ENCODE measurements at places on chromosomes 5 and 9.

GRCh38 chr5:58800861-58801540 lies 218.1 kb downstream of the RAB3C start:
- no peak for DNase-seq

- no peak for DNase-seq
Measured at GRCh38 chr5:169548315-169548714, 35.3 kb upstream of the SPDL1 start.

DNA sequence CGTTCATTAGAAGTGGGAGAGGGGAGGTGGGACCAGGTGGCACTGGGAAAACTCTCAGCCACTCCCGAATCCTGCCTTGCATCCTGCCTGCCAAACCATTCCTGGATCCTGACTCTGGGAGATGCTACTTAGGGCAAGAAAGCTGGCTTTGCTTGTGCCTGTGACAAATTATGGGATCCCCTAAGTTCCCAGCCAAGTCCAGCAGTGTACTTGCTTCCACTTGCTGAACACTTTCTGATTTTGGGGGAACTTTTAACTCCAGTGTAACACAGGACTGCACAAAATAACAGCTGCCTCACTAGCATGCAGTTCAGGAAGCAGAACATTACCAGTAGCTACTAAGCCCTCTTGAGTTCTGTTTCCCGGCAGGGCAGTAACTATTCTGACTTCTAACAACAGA lies 12.5 kb upstream of the NKX2-5 start:
- no peak for DNase-seq

- no peak for DNase-seq
Measured at GRCh38 chr5:17012289-17012688, 76.2 kb upstream of the MYO10 start.

DNA sequence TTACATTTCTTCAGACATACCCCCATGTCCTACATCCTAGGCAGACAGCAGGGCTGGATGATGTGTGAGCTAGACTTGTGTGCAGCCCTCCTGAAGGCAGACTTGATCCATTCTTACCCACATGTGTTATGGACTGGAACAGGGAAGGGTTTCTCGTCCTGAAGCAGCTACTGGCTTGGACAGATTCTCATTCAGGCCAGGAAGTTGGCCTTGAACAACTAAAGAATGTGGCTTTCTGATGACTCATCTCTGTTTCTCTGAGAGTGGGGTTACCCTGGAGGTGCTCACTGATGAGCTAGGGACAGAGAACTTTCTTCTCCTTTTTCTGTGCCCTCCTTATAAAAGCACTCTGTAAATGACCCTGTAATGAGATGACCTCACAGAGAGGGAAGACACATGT lies 246.5 kb downstream of the PCSK5 start:
- DNase-seq, result no peak

GRCh38 chr9:2126331-2126803 lies 111.2 kb downstream of the SMARCA2 start:
- no peak for DNase-seq

- no peak for DNase-seq
Measured at GRCh38 chr5:99721506-99721905, 792.7 kb upstream of the CHD1 start.

DNA sequence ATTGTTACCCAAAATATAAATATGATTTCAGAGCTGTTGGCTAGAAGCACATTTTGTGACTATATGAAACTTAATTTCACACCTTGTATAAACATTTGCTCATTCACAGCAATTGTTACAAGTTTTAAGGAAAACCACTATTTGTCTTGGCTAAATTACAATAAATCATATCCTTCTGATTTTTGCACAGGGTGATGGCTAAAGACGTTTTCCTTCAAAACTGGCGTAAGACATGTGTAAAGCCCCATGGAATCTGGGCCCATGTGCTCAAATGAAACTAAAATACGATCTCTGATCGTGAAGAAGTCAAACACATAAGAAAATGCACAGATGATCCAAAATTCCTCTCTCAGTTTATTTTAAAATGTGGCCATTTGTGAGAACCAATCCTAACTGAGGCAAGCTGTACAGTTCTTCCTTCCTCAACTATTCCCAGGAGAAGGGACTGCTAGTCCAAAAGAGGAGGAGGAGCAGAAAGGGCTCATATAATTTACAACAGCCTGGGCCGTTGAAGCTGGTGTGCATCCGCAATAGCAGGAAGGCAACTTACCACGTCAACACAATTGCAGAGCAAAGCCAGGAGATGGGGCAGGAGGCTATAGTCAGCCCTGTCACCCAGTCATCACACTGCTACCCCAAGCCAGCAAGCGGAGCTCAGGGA lies 98.4 kb downstream of the MED27 start:
- no peak for DNase-seq

DNA sequence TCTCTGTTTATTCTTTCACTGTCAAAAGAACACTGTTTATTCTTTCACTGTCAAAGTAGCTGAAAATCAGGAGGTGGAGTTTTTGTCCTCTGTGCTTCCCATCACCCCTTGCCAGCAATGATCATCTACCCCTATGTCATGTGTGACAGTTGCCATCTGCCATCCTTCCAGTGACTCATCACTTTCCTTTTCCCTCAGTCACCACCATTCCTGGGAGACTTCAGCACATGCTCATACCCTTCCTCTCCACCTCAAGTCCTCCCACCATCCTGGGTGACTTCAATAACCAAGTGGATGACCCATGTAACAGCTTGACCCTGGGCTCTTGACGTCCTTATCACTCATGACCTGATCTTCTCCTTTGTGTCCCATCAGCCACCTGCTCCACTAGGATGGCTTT lies 43.3 kb upstream of the RASEF start:
- DNase-seq, result no peak

- no peak for DNase-seq
Measured at GRCh38 chr5:107812570-107813141, 141.9 kb upstream of the EFNA5 start.

GRCh38 chr5:18987101-18987500 lies 1000.9 kb downstream of the CDH18 start:
- DNase-seq, result no peak

DNA sequence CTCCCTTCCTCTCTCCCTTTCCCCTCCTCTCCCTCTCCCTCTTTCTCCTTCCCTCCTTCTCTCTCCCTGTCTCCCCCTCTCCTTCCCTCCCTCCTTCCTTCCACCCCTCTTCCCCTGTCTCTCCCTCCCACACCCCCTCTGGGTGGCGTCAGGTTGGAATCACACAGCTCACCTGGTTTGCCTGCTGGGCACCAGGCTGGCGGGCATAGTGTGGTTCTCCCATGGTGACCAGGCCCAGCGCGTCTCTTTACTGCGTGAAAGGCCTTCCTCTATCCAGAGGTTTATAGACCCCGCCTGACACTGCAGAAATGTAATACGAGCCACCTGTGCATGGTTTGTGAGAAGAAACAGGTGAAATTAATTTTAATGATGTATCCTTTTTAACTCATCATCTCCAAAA lies 76.2 kb downstream of the MRPL36 start:
- DNase-seq, result no peak

DNA sequence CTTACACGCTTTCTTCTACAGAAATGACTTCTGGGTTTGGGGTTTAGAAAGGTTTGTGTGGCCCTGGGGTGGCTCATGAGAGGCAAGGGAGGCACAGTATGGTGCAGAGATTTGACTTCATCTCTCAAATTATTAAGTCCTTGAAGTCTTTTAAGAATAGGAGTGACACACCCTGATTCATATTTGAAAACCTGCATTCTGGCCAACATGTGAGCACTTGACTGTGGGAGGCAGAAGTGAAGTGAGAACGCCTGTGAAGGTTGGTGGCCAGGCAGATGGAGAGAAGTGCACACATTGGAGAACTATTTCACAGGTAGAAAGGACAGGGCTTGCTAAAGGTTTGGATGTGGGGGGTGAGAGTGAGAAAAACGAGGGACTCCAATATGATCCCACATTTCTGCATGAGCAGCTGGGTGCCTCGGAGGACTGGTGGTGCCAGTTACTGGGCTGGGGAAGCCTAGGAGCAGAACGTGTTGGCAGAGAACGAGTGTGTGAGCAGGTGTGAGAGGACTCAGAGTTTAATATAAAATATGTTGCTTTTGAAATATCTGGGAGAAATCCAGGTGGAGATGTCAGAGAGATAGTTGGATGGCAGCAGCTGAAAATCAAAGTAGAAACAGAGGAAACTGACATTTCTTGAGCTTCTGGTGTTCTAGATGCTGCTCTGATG lies 240.0 kb upstream of the ADAMTSL1 start:
- no peak for DNase-seq

DNA sequence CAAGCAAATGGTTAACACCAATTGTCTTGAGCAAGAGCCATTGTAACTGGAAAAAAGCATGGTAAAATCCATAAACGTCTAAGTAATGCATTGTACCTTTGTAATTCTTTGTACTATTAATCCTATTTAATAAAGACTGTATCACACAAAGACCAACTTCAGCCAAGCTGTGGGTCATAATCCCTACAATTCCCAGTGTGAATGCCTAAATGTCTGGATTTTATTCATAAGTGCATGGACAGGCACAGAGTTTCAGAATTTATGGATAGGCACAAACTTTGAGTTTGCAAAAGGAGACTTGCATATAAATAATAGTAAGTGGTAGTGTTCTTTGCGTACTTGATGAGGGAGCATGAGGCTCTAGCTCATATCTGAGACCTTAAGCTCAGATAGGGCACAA lies 1280.2 kb upstream of the WWC1 start:
- DNase-seq, result no peak

DNA sequence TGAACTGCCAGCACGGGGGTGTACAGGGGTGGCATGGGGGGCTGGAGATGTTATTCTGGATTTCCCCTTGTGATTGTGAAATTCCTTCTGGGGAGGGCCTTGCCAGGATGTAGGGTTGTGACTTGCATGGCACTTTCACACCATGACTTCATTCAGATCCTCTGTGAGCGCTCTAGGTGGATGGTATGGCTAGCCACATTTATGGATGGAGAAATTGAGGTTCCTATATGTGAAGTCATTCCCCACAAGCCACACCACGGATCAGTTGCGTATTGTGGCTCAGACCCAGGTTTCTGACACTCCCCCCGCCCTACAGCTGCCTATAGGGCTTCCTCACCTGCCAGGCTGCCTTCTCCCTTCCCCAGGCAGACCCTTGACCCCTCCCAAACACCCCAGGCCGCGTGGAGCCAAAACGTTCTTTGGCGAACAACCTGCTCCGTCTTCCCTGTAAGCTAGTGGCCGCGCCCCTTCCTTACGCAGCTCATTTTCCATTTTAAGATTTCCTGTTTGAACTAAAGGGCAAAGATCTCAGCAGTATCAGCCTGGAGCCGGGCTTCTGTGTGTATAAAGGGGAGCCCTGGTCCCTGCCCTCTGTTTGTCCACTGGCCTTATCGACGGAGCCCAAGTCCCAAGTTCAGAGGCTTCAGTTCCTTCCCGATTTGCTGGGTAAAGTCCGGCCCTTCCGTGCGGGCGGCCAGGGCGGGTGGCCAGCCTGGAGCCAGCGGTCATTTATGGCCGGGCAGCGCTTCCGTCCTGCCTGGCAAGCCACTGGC lies 97.8 kb upstream of the KLF4 start:
- no peak for DNase-seq

DNA sequence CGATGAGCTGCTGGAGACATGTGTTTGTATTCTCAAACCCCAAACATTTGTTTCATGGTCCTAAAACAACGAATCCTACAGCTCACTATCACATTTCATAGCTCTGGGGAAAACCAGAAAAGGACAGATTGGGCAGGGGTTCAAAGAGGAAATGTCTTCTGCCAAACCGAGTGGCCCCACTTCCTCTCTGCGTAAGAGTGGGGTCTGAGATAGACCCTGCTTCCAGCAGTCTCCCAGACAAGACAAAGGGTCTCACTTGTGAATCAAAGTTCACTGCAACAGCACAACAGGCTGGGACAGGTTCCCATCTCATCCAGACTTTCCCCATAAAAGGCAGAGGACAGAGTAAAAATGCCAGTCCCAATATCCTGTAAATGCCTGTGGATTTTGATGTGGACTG lies 276.2 kb upstream of the SLC24A2 start:
- no peak for DNase-seq

DNA sequence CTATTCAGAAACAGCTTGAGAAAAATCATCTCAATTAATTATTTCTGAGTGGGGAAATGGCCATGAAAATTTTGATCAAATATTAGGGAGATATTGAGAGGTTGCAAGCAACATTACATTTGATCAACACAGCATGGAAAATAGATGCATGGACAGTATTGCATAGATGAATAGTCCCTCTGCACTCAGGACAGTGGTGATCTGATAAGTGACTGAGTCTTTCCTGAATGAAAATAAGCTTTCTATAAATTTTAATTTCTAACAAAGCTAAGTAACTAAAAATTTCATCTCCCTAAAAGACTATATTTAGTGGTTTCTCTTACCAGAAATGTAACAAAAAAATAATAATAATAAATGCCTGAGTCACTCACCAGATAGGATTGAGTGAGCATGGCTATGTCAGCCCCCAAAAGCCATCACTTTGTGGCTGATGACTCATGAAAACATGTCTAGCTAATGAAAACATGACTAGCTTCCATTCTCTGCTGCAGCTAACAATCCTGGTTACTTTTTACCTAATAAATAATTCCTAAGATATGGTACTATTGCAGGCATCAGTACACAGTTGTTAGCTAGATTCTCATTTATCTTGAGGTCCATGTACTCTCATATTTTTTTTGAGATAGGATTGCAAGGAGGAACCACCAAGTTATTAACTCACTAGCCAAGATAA lies 1294.8 kb upstream of the ACO1 start:
- DNase-seq, result no peak

- DNase-seq, result no peak
Measured at GRCh38 chr9:136031741-136032730, 63.1 kb downstream of the NACC2 start.

GRCh38 chr9:109098171-109098959 lies 21.4 kb downstream of the TMEM245 start:
- DNase-seq, result no peak

GRCh38 chr9:3074247-3074646 lies 230.4 kb upstream of the PUM3 start:
- no peak for DNase-seq

GRCh38 chr9:73805111-73805510 lies 653.4 kb downstream of the ANXA1 start:
- DNase-seq, result no peak

DNA sequence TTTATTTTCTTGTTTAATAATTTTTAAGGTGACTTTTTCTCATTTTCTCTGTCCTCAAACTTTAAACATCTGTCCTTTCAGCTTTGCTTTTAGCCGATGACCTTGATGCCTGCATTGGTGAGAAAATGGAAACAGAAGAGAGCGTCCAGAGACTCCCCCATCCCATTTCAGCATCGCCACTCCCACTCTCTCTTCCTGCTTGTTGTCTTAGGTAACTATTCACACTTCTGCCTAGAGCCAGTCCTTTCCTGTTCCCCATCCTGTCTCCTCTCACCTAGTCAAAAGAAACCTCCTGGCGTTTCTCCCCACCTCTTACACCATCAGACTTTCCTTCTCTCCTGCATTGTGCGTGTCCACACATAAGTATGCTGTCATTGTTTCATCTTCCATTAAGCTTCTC lies 124.6 kb downstream of the MAST4 start:
- no peak for DNase-seq

DNA sequence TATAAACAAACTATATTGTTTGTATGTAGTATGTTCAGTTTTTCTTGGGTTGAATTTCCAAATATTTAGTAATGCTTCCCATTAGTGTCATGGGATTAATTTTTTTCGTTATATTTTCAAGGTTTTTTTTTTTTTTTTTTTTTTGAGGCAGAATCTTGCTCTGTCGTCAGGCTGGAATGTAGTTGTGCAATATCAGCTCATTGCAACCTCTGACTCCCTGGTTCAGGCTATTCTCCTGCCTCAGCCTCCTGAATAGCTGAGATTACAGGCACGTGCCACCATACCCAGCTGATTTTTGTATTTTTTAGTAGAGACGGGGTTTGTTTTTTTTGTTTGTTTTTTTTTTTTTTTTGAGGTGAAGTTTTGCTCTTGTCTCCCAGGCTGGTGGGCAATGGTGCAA lies 10.6 kb downstream of the DDX46 start:
- DNase-seq, result no peak
